ENCODE measurements at places on chromosomes 2 and 18. TPM values are rescaled to one million over a fixed set of nuclear protein-coding genes. Genes with fewer than 3 reads are reported as not detected.

Gene TRIM54
- 0.90 TPM for polyA plus RNA-seq

Gene ITSN2
- 22.5 TPM for polyA plus RNA-seq

Gene LTBP1
- polyA plus RNA-seq: 7.0 TPM

Gene CDH2
- 1.1 TPM for polyA plus RNA-seq

Gene PCARE
- polyA plus RNA-seq: 0.11 TPM

Gene GRB14
- 3.0 TPM for polyA plus RNA-seq

Gene ABCB11
- 0.02 TPM for polyA plus RNA-seq

Gene HOXD4
- 0.79 TPM for polyA plus RNA-seq

Gene POU3F3
- not detected for polyA plus RNA-seq

Gene SERPINB4
- not detected for polyA plus RNA-seq

Gene GPR45
- polyA plus RNA-seq: not detected

Gene PSMA8
- not detected for polyA plus RNA-seq

Gene DYNC2LI1
- polyA plus RNA-seq: 31.5 TPM

Gene CDH19
- polyA plus RNA-seq: 0.86 TPM

Gene MAP3K19
- not detected for polyA plus RNA-seq

Gene ZBTB7C
- polyA plus RNA-seq: 5.6 TPM

Gene TFCP2L1
- 1.1 TPM for polyA plus RNA-seq

Gene CFC1
- polyA plus RNA-seq: 18.0 TPM

Gene LRRC30
- polyA plus RNA-seq: not detected

Gene CNRIP1
- polyA plus RNA-seq: 3.9 TPM

Gene FSIP2
- polyA plus RNA-seq: 0.21 TPM

Gene IL1RL1
- polyA plus RNA-seq: 2.1 TPM

Gene FEV
- polyA plus RNA-seq: not detected

Gene HOXD8
- polyA plus RNA-seq: 6.3 TPM

Gene COL4A3
- polyA plus RNA-seq: 0.78 TPM

Gene UCN
- polyA plus RNA-seq: 0.83 TPM

Gene CENPA
- 0.19 TPM for polyA plus RNA-seq

Gene DIPK1C
- polyA plus RNA-seq: 0.10 TPM

Gene GREB1L
- polyA plus RNA-seq: 3.8 TPM

Gene GALNT14
- polyA plus RNA-seq: 1.7 TPM

Data from adipose tissue (tissue), 3 donors.